Progenitor cell of endocrine pancreas (in vitro differentiated cells): ENCODE measurements at places on chromosomes 2 and 18.

DNA sequence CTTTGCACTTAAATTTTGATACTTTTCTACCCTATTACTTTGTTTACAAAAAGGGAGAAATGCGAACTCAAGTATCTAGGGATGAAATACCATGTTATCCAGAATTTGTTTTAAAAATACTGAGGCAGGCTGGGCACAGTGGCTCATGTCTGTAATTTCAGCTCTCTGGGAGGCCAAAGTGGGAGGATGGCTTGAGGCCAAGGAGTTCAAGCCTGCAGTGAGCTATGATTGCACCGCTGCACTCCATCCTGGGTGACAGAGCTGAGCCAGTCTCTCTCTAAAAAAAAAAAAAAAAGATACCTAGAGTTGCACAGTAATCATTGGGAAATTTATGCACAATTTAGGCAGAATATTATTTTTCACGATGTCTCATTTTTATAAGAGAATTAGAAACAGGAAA, 12.4 kb upstream of the VAPA start:
- DNase-seq: no peak
- H3K4me1 ChIP-seq: peaks cover 16% of the 10 kb centered on the region
- peaks cover 4% of the 10 kb centered on the region for H3K27me3 ChIP-seq
- H3K27ac ChIP-seq: no peak overlapping the region
- H3K4me3 ChIP-seq: no peak overlapping the region

GRCh38 chr2:65620524-65620923, 188.1 kb upstream of the SPRED2 start:
- no peak for DNase-seq
- peaks cover 2% of the 10 kb centered on the region for H3K4me1 ChIP-seq
- peaks cover 21% of the 10 kb centered on the region for H3K27me3 ChIP-seq
- no peak overlapping the region for H3K27ac ChIP-seq
- no peak overlapping the region for H3K4me3 ChIP-seq
- no peaks in the 10 kb centered on the region for H3K36me3 ChIP-seq

- no peaks in the 10 kb centered on the region for H3K36me3 ChIP-seq
- H3K27me3 ChIP-seq: no peaks in the 10 kb centered on the region
- no peak overlapping the region for H3K4me3 ChIP-seq
- DNase-seq: no peak
These were observed 146.9 kb downstream of the CCDC102B start for GRCh38 chr18:68944826-68945225.

- H3K27ac ChIP-seq: peak overlapping the region; percentile 26
- peak; percentile 76 for DNase-seq
- peaks cover 8% of the 10 kb centered on the region for H3K4me1 ChIP-seq
- no peaks in the 10 kb centered on the region for H3K36me3 ChIP-seq
- H3K4me3 ChIP-seq: peak overlapping the region; percentile 77
- peaks cover 3% of the 10 kb centered on the region for H3K27me3 ChIP-seq
These were observed 208.7 kb downstream of the ICOS start for GRCh38 chr2:204145263-204145751.

GRCh38 chr18:27704736-27705361, 472.1 kb downstream of the CDH2 start:
- H3K4me1 ChIP-seq: no peaks in the 10 kb centered on the region
- no peak overlapping the region for H3K27ac ChIP-seq
- no peak for DNase-seq
- peaks cover 1% of the 10 kb centered on the region for H3K36me3 ChIP-seq
- H3K4me3 ChIP-seq: no peak overlapping the region

DNA sequence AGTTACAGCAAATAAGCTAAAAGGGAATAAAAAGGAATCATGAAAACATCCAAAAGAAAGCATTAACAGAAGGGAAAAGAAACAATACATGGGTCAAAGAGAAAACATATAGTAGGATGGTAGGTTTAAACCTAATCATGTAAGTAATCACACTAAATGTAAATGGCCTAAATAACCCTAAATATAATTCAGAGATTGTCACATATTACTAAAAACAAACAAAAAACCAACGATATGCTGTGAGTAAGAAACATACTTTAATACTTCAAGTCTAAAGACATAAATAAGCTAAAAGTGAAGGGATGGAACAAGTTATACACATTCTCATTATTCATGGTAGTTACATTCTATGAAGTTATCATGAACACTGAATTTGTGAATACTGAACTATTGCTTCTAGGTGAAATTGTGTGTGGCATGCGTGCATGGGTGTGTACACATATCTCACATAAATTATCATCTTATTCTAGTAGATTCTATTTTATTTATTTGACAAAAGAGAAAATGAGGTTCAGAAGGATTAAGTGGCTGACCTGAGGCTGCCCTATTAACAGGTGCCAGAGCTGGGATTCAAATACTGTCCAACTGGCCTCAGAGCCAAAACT, 170.9 kb downstream of the SEPTIN10 start:
- no peak overlapping the region for H3K4me3 ChIP-seq
- DNase-seq: no peak
- H3K27me3 ChIP-seq: peaks cover 8% of the 10 kb centered on the region
- peaks cover 5% of the 10 kb centered on the region for H3K4me1 ChIP-seq
- peaks cover 5% of the 10 kb centered on the region for H3K36me3 ChIP-seq

DNA sequence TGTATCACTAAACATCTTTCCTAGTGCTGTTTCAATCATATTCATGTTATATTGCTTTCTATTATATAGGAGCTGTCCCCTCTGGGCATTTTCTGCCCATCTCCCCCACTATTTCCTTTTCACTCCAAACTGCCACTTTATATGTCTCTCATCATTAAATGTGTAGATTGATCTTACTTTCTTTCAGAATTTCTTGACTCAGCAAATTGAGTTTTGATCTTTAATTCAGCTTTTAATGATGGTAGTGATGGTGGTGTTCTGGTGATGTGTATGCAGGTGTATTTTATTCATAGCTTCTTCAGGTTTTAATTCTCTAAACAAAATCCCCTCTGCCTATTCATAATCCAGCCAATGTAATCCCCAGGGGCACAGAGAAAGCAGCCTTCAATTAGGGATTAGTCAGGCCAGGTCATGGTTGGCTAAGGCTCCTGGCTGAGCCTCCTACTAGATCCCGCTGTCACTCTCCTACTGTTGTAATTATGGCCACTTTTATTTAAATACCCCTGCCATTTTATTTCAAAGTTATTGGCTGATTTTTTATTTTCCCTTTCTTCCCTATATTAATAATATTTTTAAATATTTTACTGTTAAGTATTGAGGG, 325.4 kb downstream of the SPAG16 start:
- DNase-seq: no peak
- H3K36me3 ChIP-seq: no peaks in the 10 kb centered on the region
- H3K4me3 ChIP-seq: no peak overlapping the region
- H3K27me3 ChIP-seq: no peaks in the 10 kb centered on the region

GRCh38 chr2:112916145-112916571, 5.2 kb downstream of the IL37 start:
- no peak for DNase-seq
- no peak overlapping the region for H3K4me3 ChIP-seq

DNA sequence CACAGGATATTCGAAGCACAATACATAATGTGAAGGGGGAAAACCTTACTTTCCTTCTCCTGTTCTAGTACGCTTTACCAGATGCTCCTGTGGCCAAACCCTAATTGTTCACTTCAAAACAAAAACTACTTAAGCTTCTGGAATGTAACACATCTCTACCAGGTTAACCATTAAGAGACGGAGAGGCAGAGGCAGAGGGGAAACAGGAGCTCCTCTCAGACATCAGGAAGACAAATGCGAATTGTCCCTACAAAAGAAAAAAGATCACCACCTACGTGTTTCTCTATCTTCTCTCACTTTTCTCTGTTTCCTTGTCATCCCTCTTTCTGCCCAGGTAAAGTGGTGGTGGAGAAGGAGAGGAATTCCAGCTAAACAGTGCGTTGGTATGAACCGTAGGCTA, 266.8 kb downstream of the NRXN1 start:
- peak overlapping the region; percentile 10 for H3K4me3 ChIP-seq
- no peak overlapping the region for H3K27ac ChIP-seq
- no peaks in the 10 kb centered on the region for H3K27me3 ChIP-seq
